ENCODE measurements at places on chromosomes 4 and X.

- no peak for DNase-seq
Measured at GRCh38 chr4:186203406-186203805, 12.0 kb downstream of the CYP4V2 start.

DNA sequence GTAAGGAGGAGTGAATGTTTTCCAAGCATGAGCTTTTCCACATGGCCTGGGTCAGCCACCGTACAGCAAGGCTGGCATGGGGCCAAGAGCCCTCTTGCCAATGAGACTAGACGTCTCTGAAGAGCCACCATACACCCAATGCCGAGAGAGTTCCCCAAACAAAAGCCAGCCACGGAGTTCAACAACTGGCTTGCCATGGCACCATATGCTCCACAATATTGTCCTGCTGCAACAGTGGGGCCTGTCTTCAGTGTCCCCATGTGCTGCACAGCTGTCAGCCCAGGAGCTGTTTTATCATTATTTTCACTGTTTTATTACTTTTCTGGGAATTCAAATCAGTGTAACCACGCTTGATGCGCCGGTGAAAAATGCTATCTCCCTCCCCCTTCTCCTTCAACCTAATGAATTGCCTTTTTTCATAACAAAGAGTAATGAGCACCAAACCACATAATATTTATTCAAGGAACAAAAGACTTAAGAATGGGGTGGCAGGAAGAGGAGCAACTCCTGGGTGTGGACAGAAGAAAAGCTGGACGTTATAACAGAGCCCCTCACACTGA is 18.4 kb downstream of the MAML3 start:
- DNase-seq = no peak

GRCh38 chr4:94798808-94799207 is 41.1 kb downstream of the BMPR1B start:
- DNase-seq = no peak

DNA sequence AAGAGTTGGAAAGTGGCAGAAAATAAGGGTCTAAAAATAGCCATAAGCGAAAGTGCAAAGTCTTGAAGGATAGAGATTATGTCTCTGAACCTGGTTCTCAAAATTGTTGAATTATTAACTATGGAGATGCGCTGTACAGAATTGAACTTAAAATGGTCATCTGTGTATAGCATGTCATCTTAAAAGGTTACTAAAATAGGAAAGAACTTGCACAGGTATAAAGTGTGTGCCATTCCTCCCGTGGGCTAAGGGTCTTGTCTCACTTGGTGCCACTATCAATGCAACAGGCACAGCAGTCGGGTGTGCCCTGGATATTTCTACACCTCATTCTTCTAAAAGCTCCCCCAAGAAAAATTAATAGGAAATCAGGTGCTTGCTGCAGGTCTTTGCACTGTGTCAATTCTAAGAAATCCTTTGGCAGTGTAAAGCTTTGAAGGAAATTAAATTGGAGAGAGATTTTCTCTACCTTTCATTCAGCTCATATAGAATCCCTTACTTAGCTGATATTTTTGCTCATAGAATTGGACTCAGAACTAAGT is 2.4 kb downstream of the SORBS2 start:
- DNase-seq = no peak

DNA sequence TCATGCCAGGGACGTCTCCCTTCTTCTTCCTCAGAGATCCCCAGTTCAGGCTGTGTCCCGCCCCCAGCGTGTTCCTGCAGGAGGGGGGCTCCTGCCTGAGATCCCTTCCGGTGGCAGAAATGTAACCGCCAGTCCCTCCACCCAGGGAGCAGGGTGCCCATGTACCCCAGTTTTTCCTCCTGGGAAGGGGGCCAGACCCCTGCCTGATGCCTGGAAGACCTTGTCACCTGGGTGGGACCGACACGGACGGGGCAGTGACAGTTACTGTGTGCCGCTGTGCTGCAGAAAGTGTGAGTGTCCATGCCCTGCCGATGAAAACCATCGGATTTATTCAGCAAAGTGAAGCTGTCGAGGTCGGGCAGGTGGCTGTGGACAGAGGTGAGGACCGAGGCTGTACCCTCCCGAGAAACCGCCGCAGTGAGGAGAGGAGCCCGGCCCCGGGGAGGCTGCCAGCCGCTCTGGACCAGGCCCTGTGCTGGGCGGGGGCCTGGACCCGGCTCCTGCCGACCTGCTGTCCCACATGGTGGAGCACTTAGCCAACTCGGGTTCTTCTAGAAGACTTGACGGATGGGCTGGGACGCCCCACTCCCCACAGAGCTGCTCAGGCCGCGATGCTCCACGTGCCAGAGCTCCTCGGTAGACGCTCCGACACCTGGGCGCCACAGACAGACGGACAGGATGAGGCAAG is 36.7 kb upstream of the HMX1 start:
- DNase-seq = no peak

Data from stimulated activated CD8-positive, alpha-beta memory T cell treated with anti-CD3 and anti-CD28 coated beads, Interleukin-2, amount 100 ng/mL, for 1 hour (primary cell).